ENCODE measurements at places on chromosomes 16 and 17.

DNA sequence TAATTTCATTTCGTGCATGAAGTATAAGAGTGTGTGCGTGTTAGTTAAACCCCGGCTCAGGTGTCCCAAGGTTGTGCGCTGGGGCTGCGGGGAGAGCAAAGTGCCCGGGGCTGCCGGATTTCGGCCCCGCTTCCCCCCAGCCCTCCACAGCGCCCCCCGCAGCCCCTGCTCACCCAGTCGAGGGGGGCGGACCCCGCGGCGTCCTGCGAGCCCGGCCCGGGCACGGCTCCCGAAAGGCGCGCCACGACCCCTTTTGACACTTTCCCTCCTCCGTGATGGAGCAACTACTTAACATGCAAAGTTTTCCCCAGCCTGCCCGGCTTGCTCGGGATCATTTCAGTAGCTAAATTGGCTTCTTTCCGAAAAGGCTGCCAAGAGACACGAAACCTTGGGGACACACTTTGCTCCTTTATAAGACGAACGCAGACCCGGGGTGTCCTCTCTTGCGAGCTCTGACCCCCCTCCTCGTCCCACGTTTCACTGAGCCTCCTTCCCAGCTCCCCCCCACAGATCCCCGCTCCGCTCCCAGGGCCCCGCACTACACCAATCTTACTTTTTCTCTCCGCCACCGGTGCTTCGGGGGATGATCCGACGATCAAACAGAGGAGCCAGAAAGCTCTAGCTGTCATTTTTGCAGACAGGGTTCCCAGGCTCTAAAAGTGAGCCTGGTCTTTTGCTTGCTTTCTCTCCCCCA, 552 bp downstream of the C17orf58 start:
- DNase-seq: no peak

DNA sequence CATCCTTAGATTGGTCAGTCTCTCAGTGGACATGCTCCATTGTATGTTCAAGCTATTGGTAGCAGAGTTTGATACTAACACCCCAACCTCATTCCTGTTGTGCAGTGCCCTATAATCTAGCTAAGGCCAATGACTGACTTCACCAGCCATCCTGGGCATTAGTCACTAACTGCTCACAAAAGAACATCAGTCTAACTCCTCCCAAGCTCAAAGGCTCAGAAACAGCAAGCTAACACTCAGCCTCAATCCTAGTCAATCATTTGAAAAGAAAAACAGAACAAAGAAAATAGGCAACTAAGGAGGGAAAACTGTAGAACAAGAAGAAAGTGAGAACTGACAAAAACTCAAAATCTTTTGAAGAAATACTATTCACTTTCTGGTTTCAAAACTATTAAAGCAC, 199.1 kb upstream of the C17orf78 start:
- no peak for DNase-seq

DNA sequence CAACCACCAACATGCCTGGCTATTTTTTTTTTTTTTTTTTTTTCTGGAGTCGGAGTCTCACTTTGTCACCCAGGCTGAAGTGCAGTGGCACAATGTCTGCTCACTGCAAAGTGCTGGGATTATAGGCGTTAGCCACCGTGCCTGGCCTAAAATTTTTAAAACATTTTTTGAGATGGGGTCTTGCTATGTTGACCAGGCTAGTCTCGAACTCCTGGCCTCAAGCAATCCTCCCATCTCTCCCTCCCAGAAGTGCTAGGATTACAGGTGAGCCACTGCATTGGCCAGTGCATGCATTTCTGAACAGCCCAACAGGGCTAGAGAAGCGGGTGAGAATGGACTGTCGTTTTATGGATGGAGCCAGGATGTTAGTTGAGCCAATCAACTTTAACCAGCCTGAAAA, 72.4 kb downstream of the ERCC4 start:
- DNase-seq: no peak

DNA sequence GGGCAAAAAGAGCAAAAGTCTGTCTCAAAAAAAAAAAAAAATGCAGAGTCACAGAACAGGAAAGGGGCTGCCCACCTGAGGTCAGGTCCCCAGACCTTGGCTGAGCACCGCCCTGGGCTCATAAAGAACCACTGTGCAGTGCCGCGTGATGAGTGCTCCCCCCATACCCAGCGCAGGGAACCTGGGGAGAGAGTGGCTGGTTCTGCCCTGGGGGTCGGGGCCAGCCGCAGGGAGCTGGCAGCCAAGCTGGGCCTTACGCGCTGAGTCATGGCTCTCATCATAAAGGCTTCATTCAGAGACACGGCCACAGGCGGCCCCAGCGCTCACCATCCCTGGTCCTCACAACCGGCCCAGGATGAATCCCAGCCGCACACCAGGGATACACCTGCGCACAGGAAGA, 80.7 kb downstream of the RAB11FIP4 start:
- DNase-seq: no peak

- no peak for DNase-seq
Observed at GRCh38 chr17:37813751-37814150, 68.9 kb upstream of the HNF1B start.

GRCh38 chr16:67277294-67277998, 1.9 kb upstream of the PLEKHG4 start:
- DNase-seq: peak; percentile 91

DNA sequence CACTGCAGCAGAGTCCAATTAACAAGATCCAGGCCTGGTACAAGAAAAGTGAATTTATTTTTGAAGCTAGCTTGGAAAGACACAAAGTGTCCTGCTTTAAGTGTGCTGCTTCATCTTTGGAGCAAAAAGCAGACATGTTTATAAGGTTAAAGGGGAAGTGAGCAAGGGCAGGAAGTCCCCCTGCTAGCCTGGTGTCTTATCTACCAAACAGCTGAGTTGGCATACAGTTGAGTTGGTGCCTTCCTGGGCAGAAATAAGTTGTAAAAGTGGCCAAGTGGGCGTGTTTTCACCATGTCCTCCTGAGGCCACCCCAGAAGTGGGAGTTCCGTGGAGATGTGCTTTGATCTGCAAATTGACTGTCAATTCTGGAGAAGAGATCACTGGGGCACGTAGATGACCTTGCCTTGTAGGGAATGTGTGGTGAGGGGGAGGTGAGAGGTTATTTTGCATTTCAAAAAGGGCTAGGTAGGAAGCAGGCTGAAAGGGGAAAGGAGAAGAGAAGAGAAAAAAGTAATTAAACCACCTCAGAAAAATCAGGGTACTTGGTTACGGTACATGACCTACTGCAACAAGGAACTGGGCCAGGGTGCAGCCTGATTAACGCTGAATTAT, 38.3 kb upstream of the HSBP1 start:
- DNase-seq: no peak

DNA sequence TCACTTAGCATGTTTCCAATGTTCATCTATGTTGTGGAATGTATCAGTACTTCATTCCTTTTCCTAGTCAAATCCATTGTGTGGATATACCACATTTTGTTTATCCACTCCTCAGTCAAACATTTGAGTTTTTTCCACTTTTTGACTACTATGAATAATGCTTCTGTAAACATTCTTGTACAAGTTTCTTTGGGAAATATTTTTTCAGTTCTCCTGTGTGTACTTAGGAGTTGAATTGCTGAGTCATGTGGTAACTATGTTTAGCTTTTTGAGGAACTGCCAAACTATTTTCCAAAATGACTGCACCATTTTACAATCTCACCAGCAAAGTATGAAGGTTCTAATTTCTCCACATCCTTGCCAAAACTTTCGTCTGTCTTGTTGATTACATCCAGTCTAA, 223.7 kb upstream of the AXIN2 start:
- peak; percentile 83 for DNase-seq

All from HFF-Myc (cell line).